Hepatic stellate cell (primary cell): ENCODE measurements at places on chromosomes 3 and 15.
A peak's percentile ranks its signal among the peaks of the same experiment; 100 is the strongest.

- peak; percentile 12 for DNase-seq
Observed at GRCh38 chr15:68114356-68114755, 60.2 kb downstream of the PIAS1 start.

DNA sequence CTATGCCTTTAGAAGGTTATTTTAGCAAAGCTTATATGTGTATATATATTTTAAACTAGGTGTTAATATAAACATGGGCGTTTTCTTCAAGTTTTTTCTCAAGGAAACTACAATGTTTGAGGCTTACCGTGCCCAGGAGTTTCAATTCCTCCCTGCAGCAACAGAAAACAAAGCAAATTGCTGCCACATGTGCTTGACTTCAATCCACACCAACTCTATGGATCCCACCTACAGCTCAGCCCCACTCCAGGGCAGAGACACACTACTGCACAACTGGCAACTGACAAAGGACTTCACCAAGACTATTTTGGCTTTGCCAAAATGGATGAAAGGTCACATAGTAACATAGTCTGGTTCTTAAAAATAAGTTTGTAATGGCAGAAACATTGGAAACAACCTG, 346.6 kb downstream of the ERC2 start:
- no peak for DNase-seq

DNA sequence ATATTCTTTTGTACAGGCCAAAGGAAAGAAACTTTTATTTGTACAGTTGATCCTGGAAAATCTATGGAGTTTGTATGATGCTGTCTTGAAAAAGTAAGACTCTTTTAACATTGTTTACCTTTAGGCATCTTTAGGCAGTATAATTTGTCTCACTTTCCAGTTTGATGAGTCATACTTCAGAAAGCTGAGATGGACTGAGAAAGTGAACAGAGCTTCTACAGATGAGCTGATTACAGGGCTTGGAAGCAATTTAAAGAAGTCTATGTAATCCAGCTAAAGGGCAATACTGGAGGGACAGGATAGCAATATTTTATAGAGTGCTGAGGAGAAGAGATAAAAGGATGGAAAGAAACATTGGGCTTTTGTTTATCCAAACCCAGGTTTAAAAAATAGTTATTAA, 123.5 kb upstream of the GOLGA6L4 start:
- no peak for DNase-seq

DNA sequence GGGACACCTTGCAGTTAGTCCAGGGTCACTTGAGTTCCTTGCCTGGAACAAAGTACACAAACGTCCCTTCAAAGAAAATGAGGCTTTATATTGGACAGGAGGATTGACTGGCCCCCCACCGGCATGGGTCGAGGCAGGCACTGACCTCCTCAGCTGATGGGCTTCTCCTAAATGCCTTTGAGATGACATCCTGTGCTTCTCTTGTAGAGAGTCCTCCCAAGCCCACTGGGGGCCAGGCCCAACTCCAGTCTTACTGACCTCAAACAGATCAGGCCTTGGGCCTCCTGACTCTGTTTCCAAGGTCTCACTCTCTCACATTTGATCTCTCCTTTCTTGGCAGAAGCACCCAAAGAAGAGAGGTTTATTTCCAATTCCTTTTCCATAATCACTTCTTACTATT, 516.1 kb downstream of the MCTP2 start:
- no peak for DNase-seq

GRCh38 chr3:156725682-156726081, 51.3 kb downstream of the TIPARP start:
- no peak for DNase-seq

DNA sequence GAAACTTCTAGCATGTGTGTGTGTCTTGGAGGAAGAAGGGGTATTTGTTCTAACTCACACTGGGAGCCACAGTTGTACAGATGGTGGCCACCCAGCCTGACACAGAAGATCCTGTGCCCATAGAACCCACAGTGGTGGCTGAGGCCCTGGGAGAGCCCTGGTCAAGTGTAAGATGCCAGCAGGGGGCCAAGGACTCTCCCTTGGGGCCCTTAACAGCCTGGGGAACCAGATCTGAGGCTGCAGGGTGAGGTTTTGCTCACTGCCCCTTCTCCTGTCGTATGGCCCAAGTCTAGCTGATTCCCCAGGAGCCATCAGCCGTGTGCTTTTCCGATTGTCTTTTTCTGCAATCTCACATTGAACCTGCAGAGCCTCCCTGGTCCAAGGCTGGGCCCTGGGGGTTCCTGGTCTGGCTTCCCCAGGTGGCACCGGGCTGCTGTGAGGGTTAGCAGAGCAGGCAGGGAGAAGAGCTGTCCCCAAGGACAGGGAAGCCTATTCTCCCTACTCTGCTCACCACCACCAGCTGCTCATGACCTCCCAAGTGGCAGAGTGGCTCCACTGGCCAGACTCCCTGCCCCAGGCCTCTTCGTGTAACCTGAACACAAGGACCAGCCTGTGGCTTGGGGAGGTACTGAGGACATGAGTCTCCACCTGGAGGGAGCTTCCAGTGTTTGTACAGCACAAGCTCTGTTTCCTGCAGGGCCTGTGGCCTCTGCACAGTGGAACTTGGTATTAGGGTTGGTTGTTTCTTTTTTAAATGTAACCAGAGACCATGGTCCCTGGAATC, 51.9 kb downstream of the CA12 start:
- no peak for DNase-seq

- peak; percentile 11 for DNase-seq
Observed at GRCh38 chr3:151841801-151842200, 27.9 kb downstream of the AADAC start.

DNA sequence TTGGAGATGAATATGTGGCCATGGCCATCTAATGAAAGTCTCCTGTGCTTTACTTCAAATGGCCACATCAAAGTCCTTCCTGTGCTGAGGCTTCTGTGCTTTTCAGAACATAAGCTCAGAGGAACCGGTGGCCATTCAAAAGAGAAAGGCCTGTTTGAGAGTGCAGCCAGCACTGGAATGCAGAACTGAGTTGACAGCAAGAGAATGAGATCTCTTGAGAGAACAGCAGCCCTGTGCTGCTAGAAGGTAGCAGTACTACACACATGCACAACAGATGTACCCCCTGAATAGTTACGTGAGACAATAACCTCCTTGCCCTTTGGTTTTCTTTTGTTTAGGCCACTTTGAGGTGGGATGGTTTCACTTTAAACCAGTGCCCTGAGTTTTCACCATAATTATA, 292.5 kb downstream of the PTPRG start:
- DNase-seq: no peak

DNA sequence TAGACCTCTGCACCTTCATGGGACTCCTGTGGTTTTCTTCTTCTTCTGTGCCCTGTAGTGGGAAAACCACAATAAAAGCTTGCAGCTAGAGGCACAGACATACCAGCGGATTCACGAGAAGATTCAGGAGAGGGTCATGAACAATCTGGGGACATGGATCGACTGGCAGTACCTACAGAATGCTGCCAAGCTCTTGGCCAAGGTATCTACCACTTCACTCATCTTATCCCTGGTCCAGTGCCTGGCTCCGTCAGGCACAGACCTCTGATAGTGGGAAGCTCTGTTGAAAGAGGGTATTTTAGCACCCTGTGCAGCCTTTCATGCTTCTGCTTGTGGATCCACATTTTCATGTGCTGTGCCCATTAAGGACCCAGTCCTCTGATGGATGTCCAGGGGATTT, 9.7 kb upstream of the P4HTM start:
- no peak for DNase-seq

DNA sequence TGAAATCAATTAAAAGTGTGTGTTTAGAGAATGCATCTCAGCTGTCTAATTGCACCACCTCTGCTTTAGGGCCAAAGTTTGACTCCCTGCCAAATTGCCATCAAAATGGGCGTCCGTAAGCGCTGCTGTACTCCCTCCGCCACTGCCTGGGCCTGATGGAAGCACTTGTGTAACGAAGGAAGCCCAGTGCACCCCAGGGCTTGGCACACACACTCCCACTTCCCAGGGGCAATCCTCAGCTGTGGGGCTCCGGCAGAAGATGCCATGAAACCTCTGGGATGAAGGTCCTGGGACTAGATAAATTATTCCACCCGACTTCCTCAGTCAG, 137.8 kb downstream of the RORA start:
- DNase-seq: no peak

GRCh38 chr3:164452707-164453106, 625.6 kb downstream of the SI start:
- no peak for DNase-seq

DNA sequence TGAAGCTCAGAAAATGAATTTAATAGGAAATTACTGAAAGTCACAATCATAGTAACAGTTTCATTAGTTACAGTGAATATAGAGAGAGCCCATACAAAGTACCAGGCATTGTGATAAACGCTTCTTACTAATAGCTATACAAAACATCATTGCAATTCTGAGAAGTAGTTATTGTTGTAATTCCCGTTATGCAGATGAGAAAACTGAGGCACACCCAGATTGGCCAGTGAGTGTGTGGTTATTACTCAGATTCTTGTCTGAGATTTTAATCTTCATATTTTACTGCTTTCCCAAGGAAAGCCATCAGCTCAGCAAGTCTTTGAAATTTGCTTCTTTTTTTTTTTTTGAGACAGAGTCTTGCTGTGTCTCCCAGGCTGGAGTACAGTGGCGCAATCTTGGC, 14.3 kb downstream of the FLNB start:
- DNase-seq: no peak

- no peak for DNase-seq
Observed at GRCh38 chr3:164377466-164377865, 700.8 kb downstream of the SI start.

DNA sequence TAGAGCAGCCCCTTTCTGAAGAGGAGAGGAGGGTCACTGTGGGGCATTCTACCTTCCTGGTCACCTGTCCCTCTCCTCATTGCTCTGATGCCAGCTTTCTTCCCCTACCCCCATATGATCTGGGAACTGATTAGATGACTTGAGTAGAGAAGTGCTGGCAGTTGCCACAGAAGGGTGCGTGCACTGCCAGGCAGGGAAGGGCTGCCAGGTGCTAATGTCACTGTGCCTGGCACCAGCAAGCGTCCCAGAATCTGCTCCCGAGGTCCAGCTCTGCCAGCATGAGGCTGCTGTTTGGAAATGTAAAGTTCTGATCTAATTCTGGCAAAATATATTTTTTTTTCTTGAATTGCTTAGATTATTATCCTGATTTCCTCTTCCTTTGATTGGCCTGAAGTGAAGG, 52.8 kb downstream of the PPM1L start:
- no peak for DNase-seq

DNA sequence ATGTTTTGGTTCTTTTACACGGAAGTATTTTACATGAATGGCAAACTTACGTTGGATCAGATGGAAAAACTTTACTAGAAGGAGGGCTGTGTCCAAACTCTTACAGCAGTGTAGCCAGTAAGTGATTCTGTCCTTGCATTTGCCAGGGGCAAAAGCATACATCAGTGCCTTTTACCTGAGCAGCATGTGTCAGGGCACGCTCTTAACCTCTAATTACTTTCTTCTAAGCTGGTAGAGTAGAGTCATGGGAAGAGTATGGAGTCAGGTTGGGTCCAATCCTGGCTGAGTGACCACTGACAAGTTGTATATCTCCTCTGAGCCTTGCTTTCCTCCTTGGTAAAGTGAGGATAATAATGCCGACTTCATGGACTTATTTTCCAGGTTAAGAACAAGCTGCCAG, 47.1 kb downstream of the RYR3 start:
- DNase-seq: no peak

- DNase-seq: peak; percentile 25
Observed at GRCh38 chr15:96333131-96334016, 2.9 kb downstream of the NR2F2 start.

DNA sequence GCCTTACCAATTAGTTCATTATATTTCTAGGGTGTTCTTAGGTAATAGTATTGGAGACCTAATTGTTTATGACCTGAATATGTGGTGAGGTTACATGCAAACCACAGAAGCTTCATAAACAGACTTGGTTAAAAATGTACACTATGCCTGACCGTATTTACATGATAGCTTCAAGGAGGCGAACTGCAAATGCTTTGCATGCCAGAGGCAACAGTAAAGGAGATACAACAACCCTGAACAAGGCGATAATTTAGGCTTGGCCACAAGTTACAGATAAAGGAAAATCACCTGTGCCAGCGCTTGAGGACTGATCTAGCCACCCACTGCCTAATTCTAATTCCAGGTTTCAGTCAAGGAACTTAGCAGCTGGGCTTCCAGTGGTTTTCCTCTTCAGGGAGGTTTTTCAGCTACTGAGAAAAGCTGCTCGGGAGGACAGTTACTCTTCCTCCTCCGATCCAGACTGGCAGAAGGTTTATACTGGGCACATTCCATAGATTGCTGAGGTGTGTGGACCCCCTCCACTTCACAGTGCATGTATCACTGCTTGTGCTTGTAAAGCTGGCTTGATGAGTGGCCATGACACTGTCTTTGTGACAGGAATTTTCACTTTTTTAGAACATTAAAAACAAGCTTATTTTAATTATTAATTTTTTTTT, 95.6 kb downstream of the DHX36 start:
- no peak for DNase-seq

GRCh38 chr3:14435175-14436014, 33.0 kb downstream of the SLC6A6 start:
- DNase-seq: no peak

GRCh38 chr3:196638861-196639482, 522 bp upstream of the NRROS start:
- no peak for DNase-seq

DNA sequence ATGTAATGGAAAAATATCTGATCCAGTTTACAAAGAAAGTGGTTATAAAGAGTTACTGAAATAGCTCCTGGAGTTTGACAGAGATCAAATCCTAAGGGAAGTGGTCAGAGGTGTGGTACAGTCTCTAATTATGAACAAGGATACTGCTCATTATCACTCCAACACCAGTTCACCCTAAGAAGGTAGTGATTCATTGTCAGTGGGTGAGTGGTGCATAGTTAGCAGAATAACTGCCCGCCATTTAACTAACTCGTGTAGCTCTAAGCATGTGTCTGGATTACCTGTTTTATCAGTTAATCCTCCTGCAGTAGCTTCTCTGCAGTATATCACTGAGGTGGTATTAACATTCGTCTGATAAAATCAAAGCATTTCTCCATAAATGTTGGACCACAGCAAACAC, 700.1 kb downstream of the NLGN1 start:
- DNase-seq: no peak

DNA sequence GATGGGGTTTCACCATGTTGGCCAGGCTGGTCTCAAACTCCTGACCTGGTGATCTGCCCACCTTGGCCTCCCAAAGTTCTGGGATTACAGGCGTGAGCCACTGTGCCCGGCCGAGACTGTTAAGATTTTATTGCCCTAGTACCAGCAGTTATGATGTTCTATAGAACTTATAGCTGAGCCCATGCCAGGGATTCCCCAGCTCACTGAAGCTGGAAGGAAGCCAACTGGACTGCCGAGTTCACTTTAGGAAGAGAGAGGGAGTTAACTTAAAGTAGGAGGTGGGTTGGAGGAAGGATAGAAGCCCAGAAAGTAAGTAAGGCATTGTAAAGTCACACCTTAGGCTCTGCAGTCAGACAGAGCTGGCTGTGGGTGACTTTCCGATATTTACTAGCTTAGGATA, 101.1 kb upstream of the BOC start:
- no peak for DNase-seq

GRCh38 chr3:133490468-133491351, 82.8 kb upstream of the CDV3 start:
- no peak for DNase-seq
